Foreskin fibroblast (primary cell): ENCODE measurements at places on chromosomes 11 and 22.

GRCh38 chr11:60919320-60919719 lies 4.9 kb upstream of the TMEM132A start:
- DNase-seq, result no peak

DNA sequence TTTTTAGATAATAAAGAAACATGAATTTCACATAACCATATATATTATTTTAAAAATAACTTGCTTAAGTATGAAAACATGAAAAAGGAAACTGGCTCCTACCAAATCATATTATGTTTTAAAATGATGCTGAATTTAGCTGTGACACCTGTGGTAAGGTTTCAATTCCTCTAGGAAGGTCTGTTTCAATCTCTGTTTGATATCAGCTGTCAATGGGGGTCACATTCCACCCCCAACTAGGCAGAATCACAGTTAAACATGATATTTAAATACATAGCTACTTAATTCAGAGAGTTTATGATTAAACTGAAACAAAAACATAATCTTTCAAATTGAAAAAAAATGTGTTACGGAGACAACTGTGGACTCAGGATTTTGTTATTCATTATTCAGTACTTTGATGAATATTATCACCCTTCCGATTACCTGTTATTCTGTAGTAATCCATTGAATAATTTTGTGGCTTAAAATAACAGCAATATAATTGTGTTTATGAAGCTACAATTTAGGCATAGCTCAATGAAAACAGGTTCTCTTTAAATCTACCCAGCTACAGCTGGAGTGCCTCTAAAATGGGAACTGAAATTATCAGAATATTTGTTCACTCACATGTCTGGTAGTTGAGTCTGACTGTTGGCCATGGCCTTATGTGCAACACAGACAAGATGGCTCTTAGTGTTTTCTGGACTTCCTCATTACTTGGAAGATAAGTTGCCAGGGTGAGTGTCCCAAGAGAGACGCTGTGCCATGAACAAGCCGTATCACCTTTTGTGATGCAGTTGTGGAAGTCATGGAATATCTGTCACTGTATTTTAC lies 244.6 kb upstream of the ANO3 start:
- DNase-seq, result no peak

DNA sequence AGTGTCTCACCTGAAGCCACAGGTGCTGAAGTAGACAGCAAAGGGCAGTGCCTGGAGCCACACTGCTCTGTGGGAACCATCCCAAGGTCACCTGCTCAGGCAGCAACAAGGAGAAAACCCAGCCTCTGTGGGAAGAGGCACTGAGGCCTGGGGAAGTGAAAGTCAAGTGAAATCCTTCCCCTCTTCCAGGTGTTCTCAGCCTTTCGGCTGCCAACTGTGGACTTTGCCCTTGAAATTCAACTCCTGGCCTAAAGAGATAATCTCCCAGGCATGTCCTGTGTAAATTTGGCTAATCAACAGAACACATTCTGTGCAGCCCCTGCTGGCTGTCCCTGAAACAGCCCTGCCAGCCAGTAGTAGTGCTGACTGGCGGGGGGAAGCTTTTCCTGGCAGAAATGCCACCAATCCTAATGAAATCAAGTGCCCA lies 112.1 kb downstream of the RPL27A start:
- DNase-seq, result no peak

DNA sequence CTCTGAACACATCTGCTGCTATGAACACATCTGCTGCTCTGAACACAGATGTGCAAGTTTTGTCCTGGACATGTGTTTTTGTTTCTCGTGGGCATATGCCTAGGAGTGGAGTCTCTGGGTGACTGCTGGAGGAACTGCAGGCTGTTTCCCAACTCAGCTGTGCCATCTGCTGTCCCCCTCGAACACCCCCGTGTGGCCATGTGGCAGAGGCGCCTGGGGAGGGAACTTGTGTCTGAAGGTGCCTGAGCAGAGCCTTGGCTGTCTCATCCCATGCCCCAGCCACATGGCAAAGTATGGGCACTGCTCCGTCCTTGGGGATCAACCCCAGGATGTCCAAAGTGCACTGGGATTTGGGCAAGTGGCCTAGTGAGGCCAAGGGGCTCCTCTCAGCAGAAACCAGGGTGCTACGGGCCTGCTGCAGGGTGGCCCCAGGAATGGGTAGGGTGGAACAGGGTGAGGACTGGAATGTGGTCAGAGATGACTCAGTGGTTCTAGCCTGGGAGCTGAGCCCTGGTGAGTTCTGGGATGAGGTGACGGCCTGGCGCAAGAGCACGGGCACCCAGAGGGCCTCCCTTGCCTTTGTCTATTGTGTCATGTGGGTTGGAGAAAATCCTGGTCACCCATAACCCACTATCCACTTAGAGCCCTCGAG lies 14.7 kb downstream of the GATD1 start:
- peak; percentile 95 for DNase-seq

- DNase-seq, result no peak
Observed at GRCh38 chr11:114401311-114401710, 845 bp downstream of the RBM7 start.

DNA sequence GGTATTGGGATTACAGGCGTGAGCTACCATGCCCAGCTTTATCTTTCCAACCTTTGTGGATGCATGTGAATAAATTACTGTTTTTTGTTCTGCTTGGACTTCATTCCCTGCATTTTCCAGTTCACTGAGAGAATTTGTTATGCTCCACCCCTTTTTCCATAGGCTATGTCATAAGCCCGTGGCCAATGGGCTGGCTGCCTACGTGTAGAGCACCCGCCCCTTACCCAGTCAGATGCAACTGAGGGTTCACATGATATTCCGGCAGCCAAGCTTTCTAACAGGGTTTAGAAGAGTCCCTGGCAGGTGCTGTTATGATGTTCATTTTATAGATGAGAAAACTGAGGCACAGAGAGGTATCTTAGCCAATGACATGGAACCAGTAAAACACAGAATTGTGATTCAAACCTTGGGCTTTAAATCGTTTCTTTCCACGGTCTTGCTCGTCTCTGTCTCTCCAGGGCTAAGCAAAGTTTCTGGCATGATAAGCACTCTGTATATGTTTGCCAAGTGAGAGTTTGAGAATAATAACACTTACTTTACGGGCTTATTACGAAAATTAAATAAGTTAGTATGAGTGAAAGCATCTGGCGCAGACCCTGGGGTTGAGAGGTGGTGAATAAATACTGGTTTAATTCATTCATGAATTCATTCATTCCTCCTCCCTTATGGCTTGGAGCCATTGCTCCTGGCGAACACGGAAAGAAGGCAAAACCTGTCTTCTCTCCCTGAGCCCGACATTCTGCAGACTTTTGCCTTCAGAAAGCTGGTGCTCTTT lies 42.4 kb upstream of the RASD2 start:
- DNase-seq, result no peak

DNA sequence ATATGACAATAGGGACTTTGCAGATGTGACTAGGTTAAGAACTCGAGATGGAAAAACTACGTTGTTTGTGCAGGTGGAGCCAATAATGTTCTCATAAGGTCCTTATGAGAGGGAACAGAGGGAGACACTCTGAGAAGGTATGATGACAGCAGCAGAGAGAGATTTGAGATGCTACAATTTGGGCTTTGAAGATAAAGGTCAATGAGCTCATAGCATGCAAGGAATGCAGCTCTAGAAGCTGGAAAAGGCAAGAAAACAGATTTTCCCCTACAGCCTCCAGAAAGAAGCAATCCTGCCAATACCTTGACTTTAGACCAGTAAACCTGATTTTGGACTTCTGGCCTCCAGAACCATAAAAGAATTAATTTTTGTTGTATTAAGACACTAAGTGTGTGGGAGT lies 21.1 kb downstream of the FAM76B start:
- DNase-seq, result no peak

DNA sequence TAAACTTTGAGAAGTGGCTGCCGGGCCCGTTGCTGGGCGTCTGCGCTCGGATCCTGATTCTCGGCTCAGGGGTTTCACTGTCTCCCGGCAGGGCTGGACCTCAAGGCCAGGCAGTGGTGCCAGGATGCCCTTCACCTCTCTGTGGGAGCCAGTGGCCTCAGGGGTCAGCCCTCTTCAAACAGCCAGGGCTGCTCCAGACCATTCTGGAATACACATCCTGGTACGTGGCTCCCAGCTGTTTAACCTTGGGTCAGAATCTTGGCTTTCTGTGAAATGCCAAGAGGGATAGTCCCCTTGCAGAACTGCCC lies 70.5 kb downstream of the MPPED1 start:
- DNase-seq, result no peak

DNA sequence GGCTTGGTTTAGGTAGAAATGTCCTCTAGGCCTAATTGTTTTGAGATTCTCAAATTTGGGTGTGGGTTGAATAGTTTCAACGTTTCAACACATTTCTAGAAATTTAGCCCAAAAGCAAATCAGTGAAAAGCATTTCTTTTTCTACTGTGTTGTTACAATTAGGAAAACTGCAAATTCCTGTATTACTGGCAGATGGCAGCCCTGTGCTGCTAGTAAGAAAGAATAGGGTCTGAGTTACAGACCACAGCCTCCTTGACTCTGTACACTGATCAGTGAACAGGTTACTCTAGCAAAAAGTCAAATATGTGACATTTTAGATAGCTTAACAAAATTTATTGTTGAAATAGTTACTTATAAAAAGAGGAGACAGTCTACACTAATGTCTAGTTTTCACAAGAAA lies 703.0 kb downstream of the JRKL start:
- no peak for DNase-seq

DNA sequence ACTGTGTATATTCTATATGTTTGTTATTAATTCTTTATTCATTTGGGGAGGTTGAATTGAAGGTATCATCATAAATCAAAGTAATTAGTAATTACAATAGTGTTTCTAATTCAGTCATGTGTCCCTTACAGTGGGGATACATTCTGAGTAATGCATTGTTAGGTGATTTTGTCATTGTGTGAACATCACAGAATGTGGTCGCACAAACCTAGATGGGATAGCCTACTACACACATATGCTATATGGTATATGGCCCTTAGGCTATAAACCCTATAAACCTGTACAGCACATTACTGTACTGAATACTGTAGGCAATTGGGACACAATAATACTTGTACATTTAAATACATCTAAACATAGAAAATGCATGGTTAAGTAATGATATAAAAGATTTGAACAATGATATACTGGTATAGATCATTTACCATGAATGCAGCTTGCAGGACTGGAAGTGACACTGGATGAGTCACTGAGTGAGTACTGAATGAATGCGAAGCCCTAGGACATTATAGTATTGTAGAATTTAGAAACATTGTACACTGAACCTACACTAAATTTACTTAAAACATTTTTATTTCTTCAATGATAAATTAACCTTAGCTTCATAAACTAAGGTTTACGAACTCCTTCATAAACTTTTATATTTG lies 936.2 kb upstream of the CHORDC1 start:
- DNase-seq, result peak; percentile 32

- no peak for DNase-seq
Observed at GRCh38 chr11:108680271-108680670, 15.4 kb downstream of the DDX10 start.

GRCh38 chr22:45587638-45588505 lies 83.8 kb upstream of the ATXN10 start:
- DNase-seq, result peak; percentile 64

DNA sequence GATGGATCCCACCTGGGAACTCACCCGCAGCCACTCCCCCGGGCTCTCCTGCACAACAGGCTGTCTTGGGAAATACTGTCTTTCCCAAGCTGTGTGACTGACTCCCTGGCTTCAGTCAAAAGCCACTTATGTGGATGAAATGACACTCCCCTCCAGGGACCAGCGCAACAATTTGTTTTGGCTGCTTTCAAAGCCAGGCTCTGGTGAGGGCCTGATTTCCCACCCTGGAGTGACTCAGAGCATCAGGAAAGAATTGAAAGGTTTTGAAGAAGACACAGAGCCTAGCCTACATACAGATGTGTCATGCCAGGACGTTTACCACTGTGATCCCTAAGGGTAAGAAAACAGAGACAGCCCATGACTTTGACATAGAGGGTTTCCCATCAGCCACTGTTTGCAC lies 550.5 kb downstream of the MIAT start:
- peak; percentile 20 for DNase-seq

GRCh38 chr11:100876815-100877520 lies 189.9 kb downstream of the ARHGAP42 start:
- DNase-seq, result peak; percentile 92

GRCh38 chr11:128692753-128693415 lies 988 bp upstream of the FLI1 start:
- DNase-seq, result no peak

DNA sequence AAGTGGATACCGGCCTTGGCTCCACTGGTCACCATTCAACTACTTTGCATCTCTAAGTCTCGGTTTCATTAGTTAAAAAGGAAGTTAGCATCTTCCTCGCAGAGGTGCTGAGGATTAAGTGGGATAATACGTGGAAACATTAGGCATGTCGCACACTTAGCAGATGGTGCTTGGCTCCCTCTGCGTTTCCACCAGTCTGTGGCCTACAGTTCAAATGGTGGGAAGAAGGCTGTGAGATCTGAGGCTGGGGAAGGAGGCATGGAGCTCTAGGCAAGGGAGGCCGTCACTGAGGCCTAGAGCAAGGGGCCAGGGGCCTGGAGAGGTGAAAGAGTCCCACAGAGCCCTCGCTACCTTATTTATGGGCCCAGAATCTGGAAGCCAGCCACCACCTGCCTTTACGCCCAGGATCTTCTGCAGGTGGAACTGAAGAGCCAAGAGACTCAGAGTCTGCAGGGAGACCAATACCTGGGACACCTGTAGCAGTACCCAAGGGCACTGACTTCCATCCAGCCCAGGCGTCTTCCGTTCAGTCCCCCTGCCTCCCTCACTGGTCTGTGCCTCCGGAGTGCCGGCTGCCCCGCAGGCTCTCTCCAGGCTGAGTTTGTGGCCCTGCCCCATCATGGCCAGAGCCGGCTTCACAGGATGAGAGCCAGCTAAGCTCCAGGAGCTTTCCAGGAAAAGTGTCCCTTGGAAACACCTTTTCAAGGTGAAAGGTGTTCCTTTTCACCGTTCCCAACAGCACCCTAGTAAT lies 66.1 kb upstream of the A4GALT start:
- DNase-seq, result no peak

DNA sequence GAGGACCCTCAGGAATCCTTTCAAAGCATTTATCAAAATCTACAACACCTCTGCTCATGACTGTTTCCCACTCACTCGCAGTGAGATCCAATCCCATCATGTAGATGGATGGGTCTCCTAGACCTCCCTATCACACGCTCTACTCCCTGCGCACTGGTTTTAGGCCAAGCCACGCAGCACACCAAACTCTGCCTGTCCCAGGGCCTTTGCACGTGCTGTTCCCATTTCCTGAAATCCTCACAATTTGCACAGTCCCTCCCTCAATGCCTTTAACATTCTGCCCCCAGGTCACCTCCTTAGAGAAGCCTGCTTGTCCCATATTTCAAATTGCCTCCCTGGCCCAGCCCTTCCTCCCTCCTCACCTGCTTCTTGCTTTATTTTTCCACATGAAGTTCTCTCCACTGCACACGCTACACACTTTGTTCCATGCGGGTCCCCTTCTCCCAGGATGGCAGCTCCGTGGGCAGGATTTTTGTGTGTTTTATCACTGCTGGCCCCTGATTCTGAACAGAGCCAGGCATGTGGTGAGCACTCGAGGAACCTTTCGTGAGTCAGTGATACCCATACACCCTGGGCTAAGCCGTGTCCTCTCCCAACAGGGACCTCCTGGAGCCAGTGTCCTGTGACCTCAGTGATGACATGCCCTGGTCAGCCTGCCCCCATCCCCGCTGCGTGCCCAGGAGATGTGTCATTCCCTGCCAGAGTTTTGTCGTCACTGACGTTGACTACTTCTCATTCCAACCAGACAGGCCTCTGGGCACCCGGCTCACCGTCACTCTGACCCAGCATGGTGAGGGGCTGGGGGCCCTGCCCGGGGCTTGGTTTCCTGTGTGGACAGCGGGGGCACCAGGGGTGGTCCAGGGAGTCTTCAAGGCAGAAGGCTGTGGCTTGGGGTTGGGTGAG lies 12.2 kb downstream of the CSF2RB start:
- DNase-seq, result no peak
